ENCODE measurements at places on chromosomes 7 and 10.

GRCh38 chr7:13852281-13852968 lies 137.0 kb downstream of the ETV1 start:
- no peak for DNase-seq

GRCh38 chr7:2032876-2033407 lies 199.8 kb downstream of the MAD1L1 start:
- no peak for DNase-seq

- no peak for DNase-seq
Measured at GRCh38 chr7:97024209-97025129, at the start of gene DLX5. DLX5 (minus strand) TSS chr7:97024831; CDS start chr7:97024623, 208 bp downstream.

GRCh38 chr10:72685264-72685921 lies 6.5 kb upstream of the MCU start:
- DNase-seq, result no peak

DNA sequence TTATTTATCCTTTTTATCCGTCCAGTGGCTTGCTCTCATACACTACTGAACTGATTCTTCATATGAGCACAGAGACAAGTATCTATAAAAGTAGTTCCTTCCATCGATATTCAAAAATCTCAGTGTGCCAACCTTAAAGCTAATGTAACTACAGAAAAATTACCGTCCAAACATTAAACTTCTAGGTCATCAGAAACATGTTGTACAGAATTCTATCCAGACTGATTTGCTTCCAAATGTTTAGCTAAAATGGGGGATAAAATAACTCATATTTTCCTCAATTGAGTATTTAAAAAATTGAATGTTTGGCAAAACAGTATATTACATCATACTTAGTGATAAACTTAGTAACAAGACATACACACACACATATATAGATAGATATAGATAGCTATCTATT lies 584.7 kb upstream of the SEMA3D start:
- no peak for DNase-seq

- no peak for DNase-seq
Measured at GRCh38 chr10:70324339-70324861, 40.6 kb upstream of the NPFFR1 start.

- DNase-seq, result no peak
Measured at GRCh38 chr7:94999069-94999351, 91.6 kb downstream of the PPP1R9A start.

DNA sequence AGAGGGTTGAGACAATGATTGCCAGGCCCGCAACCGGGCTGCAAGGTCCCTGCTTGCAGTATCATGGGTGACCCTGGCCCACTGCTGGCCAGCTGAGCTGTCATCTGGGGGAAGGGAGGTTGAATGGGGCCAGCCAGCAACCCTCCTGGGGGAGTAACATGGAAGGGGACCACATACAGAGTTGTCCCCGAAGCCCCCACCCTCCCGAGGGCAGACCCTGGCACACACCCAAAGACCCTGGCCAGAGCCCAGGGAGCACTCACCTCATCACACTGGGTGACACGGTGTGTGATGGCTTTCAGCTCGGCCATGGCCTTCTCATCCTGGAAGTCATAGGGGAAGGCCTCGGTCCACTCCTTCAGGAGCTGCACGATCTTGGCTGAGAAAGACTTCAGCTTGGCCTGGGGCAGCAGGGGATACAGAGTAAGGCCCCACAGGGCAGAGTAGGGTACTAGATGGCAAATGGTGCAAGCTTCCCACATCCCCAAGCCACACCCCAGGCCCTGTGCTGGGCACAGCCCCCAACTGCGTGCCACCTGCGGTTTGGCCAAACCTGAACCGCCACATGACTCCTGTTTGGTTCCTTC lies 63.4 kb downstream of the CSGALNACT2 start:
- no peak for DNase-seq

DNA sequence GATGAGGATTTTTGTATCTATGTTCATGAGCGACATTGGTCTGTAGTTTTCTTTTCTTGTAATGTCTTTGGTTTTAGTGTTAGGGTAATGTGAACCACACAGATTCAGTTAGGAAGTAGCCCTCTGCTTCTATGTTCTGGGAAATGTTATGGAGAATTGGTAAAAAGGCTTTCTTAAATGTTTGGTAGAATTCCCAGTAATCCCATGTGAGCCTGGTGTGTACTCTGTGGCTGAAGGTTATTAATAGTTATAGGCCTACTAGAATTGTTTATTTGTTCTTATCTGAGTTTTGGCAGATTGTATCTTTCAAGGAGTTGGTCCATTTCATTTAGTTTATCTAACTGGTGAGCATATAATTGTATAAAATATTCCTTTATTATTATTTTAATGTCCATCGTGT lies 484.6 kb upstream of the GHITM start:
- DNase-seq, result no peak

DNA sequence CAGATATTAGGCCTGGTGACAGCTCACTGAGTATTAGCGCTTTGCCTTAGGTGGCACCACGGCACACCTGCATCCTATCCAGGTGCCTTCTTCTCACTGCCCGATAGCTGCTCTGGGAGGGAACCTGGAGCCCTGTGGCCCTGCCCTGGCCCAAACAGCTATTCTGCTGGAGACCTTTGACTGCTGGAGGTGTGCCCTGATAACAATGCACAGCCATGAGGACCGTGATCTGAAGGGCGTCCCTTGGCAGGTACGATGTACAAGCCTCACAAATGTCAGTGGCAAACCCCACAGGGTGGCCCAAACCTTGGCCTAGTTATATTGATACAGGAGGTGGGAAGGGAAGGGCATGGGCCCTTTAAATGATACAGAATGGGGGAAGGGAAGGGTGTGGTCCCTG lies 259.5 kb downstream of the GRID1 start:
- no peak for DNase-seq

DNA sequence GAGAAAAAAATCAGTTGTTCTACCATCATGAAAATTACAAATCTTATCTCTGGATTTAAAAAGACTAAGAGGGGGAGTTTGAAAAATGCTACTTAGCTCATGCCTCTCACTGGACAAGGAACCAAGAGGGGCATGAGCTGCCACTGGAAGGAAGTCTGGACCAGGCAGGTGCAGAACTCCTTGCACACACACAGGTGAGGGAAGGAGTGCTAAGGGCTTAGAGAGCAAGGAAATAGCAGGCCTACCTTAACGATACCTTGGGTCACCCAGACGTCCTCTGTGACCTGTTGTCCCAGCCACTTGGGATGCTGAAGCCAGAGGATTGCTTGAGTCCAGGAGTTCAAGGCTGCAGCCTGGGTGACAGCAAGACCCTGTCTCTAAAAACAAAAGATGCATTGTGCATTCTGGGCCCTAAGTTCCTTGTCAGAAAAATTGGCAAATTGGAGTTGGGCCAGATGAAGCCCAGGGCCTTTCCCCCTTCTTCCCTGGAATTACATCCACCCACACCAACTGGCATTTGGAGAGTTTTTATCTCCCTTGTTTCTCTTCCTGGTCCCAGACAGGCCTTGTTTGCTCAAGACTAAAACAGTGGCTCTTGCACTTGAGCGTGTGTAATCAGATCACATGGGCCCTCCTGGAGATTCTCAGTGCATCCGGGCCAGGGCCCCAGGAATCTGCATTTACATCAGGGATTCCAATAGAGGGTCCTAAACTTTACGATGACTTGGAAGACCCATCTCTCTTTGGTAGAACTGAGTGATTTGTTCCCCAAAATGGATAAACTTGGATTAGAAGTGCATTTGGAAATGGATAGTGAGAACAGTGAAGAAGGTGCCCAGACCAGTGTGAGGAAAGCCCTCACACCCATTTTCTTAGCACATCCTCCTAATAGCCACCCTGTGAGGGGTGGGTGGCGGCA lies 3.0 kb downstream of the DDIT4 start:
- DNase-seq, result no peak

DNA sequence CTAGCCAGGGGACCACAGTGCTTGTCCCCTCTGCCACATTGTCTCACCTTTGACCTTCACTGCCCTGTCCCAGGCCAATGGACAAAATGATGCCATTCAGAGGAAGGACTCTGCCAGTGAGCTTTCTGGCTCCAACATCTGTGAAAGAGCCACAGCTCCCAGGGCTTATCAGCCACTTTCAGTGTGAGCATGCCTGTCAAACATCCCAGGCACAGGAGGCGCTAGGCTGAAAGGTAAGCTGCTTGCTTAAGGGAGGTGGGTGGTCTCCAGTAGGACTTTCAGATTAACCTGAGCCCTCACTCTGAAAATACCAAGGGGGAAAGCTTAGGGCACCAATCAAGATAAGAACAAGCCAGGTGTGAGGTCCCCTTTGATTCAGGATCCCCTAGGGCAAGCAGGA lies 59.8 kb upstream of the GDF10 start:
- no peak for DNase-seq

- DNase-seq, result no peak
Measured at GRCh38 chr7:73830681-73831583, at the start of gene CLDN4. CLDN4 (plus strand) TSS chr7:73830996; CDS start chr7:73831202, 206 bp downstream.

- no peak for DNase-seq
Measured at GRCh38 chr10:116385994-116386809, 41.4 kb upstream of the PNLIPRP3 start.

DNA sequence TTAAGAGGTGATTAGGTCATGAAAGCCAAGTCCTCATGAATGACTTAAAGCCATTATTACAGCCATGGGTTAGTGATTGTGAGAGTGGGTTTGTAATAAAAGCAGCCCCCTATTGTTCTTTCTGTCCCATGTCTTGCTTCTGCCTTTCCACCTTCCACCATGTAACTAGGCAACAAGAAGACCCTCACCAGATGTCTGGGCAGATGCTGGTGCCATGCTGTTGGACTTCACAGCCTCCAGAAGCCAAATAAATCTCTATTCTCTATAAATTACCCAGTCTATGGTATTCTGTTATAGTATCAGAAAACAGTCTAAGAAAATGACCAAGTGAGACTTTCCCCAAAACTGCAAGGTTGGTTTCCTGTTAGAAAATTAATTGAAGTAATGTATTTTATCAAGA lies 460.3 kb upstream of the ADARB2 start:
- DNase-seq, result no peak

GRCh38 chr10:79374312-79375191 lies 27.3 kb downstream of the PPIF start:
- peak; percentile 67 for DNase-seq

DNA sequence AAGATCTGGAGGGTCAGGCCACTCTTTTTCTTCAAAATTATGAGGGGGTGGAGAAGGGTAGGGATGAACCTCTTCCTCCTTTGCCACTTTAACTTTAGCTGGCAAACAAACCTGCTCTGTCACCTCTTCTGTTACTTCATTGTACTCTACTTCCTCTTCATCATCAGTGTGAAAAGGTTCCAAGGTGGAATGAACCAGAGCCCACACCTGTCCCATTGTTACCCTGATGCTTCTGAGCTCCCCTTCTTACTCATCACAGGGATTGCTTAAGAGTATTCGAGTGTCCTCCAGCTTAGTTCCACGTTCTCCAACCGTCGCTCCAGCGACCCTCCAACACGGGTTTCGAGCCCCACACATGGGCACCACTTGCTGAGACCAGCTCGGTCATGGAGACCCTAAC lies 5.2 kb downstream of the MRPS24 start:
- DNase-seq, result no peak

DNA sequence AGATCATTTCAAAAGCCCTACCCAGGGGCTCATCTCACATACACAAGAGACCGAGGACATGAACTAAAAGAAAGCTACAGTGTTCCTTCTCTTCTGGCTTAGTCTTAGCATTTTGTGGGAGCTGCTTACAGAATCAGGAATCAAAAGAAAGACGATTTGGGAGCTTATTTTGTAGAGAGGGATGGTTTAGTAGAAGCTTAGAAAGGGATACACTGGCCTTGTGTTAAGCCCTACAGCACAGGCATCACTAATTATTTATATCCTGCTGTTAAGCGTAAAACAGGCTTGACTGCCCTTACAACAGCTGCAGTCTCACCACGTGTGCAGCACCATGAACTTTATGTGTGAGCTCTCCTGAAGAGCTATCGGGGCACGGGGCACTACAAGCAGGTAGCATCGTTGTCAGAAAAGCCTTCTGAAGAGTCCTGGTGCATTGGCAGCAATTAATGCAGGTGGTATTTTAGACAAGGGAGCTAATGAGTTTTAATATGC lies 798.3 kb downstream of the NXPH1 start:
- no peak for DNase-seq

DNA sequence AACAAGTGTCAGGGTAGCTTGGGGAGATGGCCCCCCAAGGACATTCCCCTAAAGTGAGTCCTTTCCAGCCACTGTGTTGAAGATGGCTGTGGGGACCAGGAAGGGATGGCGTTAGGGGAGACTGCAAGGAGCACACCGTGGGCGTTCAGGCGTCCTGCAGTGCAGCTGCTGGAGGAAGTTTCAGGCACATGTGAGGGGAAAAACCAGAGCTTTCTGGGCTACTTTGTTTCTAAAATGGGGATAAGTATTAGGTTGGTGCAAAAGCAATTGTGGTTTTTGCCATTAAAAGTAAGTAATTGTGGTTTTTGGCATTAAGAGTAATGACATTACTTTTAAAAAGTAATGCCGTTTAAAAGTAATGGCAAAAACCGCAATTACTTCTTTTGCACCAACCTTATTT lies 14.3 kb downstream of the PRF1 start:
- no peak for DNase-seq

- no peak for DNase-seq
Measured at GRCh38 chr10:132388891-132389432, 8.0 kb upstream of the PWWP2B start.

- DNase-seq, result no peak
Measured at GRCh38 chr7:96253441-96253840, 68.5 kb downstream of the SLC25A13 start.

DNA sequence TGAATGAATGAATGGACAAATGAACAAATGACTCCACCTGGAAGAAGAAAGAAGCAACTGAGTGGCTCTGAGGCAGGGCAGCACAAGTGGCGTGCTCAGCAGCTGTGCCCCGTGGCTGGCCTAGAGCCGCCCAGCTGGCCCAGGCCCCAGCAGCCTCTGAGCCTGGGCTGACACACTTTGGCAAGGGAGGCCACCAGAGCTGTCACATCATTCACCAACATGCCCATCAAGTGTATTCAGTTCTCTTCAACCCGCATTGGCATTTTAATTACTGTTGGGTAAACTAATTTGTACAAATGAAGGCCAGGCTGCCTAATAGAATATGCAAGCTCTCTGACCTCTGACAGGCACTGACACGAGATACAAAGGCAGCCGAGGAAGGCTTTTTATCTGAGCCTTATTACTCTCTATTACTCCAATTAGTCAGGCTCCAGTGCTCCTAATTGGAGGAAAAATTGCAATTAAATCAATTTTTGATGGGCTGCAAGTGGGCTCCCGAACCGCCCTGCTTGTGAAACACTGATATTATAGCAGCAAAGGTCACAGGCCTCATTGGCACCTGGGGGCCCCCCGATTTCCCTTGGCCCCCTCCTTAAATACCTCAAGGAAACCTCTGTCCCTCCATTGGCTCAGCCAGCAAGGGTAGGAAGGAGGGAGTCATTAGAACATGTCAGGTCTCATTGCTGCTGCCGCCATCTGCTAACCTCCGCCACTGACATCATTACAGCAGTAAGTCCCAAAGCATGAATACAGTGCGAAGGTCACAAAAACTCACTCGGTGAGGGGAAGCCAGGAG lies 41.9 kb downstream of the DPCD start:
- DNase-seq, result no peak

DNA sequence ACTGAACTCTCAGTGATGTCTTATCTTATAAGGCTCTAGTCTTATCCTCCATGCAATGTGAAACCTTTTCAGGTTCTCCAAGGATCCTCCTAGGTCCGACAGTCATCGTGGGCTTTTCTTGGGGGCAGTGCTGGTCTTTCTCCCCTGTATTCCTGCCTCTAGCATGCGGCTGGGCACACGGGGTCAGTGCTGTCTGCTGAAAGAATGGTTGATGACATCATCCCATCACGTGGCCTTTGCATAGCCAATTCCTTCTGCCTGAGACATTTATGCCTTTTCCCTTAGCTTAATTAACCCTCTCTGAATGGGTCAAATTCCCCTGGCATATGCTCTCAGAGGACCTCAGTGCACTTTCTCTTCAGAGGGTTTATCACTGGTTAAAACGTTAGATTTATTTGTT lies 27.0 kb upstream of the KCNK18 start:
- no peak for DNase-seq
